ENCODE measurements at places on chromosomes 1 and 21.

- no peak for DNase-seq
Observed at GRCh38 chr1:13513063-13513894, 524 bp downstream of the LRRC38 start.

DNA sequence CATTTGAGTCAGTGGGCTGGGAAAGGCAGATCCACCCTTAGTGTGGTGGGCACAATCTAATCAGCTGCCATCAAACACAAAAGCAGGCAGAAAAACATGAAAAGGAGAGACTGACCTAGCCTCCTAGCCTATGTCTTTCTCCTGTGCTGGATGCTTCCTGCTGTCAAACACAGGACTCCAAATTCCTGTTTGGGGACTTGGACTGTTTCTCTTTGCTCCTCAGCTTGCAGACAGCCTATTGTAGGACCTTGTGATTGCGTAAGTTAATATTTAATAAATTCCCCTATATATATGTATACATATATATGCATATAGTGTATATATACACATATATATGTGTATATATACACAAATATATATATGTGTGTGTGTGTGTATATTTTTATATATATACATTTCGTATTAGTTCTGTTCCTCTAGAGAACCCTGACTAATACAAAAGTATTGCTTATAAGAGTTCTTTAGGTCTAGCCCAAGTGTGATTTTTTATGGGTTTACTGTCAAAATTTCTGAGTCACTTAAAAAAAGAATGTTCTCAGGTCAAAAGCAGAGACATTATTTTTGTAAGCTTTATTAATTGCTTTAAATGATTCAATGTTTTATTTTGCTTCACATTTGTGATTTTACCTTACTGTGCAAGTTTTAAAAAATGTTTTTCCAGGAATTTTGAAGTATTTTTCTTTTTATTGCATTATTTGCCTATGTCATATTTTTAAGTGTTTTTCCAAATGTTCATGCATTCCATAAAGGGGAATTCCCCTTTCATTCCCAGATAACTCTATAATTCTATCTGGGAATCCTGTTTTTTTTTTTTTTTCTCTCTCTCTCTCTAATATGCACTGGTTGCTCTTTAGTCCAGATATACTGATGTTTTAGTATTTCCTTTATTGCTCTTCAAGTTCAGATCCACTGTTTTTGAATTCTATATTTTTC lies 92.1 kb upstream of the ADAMTS5 start:
- DNase-seq = no peak

DNA sequence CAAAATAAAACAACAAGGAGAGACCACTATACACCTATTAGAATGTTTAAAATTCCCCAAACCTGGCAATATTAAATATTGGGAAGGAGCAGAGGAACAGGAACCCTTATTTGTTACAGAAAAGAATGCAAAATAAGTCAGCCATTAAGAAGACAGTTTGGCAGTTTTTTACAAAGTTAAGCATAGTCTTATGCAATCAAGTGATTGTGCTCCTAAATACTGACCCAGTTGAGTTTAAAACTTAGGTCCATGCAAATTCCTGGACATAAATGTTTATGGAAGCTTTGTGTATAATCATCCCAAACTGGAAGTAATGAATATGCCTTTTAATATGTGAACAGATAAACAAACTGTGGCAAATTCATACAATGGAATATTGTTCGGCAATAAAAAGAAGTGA lies 72.9 kb upstream of the RGS4 start:
- no peak for DNase-seq

- no peak for DNase-seq
Observed at GRCh38 chr21:46474382-46474781, 15.7 kb downstream of the DIP2A start.
